H54 (cell line): ENCODE measurements at places on chromosomes 7 and 10.

GRCh38 chr7:32569388-32570289 lies 74.3 kb downstream of the AVL9 start:
- DNase-seq, result no peak

GRCh38 chr7:27105301-27106031 lies 3.0 kb upstream of the HOXA2 start:
- DNase-seq, result no peak

DNA sequence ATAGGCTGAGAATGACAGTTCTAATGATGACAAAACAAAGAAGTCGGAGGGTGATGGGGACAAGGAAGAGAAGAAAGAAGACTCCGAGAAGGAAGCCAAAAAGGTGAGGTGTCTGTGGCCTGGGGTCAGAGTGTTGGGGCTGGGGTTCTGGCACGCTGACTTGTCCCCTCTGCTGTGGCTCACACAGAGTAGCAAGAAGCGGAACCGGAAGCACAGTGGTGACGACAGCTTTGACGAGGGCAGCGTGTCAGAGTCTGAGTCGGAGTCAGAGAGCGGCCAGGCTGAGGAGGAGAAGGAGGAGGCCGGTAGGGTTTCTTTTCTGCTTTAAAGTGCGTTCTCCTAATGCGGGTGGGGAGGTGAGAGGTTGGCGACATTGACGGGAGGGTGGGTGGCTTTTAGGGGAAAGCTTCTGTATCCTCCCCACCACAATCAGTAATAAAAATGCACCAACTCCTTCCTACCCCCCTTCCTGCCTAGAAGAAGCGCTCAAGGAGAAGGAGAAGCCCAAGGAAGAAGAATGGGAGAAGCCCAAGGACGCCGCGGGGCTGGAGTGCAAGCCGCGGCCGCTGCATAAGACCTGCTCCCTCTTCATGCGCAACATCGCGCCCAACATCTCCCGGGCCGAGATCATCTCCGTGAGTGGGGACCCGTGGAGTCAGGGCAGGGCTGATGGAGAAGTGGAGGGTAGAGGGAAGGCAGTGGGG lies 4.6 kb downstream of the UFSP1 start:
- DNase-seq, result no peak

DNA sequence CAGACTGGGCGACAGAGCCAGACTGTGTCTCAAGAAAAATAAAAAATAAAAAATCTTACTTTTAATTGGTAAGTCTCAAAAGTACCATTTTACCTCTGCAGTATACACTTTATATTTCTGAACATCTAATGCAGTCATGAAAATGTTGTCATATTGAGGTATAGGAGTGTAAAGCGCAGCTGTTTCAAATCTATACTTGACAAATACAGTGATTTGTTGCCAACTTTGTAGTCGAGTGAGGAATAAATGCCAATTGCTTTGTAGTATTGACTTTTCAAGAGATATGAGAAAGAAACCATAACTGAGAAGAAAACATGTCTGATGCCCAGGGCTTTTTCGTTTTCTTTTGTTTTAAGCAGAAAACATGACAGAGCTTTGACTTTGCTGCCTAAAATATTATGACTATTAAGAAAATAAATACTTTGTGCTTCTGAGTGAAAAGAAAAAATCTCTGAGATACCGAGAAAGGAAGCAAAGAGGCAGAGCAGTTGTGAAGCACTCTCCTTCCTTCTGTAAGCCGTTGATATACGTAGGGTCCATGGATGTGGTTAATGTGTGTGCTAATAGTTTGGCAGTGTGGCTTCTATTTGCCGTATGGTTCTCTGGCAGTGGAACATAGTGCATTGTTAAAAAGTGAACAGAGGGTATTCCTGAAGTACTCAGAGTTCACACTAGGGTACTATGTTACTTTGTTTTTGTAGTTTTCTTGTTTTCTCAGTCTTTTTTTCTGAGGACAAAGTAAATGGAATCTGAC lies 38.2 kb downstream of the AVL9 start:
- DNase-seq, result no peak

DNA sequence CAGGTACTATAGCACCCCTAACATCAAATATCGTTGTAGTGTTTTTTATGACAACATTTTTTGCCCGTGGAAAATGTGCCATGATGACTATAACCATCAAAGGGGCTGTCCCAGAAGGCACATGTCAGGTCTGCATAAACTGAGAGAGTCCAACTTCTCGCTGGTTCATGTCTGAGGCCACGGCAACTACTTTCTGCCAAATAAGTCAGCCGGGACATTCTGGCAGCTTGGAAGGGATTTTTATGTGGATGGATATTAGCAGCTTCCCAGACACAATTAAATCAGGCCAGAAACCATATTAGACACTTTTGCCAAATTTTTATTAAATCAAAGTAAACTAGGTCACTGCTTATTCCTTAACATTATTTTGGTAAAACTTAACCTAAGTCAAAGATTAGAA lies 477.4 kb upstream of the FZD8 start:
- DNase-seq, result no peak

GRCh38 chr7:68684246-68684839 lies 913.9 kb upstream of the AUTS2 start:
- DNase-seq, result no peak

DNA sequence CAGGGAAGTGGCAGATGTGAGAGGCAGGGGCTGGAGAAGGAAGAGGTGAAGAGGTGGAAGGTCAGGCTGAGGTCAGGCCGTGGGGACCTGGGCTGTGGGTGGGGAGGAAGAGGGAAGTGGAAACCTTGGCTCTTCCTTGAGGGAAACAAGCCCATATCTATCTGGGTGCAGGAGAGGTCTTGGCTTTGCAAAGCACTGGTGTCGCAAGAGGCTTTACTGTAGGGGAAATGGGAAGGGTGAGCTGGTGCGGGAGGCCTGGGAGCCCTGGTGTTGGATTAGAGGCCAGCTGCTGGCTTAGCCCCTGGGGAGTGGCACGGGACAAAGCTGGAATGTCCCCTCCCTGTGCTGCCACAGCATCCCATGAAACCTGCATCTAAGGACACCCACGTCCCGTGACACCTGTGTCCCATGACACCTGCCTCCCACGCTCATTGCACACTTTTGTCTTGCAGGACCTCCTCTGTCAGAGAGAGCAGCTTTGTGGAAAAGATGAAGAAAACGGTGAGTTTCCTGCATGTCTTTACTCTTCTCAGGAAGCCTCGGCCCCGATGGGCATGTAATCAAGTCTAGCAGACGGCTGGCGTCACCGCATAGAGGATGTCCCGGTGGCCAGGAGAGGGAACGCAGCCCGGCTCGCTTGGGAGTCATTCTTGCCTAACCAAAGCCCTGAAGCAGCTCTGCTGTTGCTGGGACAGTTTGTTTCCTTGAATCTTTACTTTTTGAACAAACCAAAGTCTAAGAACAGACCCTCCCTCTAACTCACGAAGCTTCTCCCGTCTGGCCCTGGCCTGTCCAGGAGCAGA lies 22.2 kb downstream of the TMEM120A start:
- DNase-seq, result no peak

- no peak for DNase-seq
Observed at GRCh38 chr7:102004229-102004628, 186.8 kb downstream of the CUX1 start.

DNA sequence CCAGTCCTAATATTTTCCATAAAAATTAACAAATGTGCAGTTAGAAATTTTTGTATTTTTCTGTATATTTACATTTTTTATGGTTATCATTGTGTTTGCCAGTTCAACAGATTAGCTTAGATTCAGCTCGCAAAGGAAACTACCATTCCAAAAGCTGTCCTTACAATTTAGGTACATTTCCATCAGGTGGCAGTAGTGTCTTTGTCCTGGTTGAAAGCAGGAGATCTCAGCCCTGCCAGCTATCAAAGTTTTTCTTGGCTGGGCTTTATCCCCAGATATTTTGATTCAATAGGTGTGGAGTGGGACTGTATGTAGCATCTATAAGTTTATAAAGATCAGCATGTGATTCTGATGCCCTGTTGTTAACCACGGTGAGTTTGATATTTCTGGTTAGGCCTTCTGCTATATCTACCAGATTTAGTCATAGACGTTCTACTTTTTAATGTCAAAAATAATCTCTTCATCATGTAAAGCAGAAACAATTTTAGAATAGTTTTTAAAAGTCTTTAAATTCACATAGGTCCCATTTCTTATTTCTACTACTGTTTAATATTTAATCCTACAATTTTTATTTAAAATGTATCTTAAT lies 15.5 kb upstream of the ICA1 start:
- DNase-seq, result no peak

DNA sequence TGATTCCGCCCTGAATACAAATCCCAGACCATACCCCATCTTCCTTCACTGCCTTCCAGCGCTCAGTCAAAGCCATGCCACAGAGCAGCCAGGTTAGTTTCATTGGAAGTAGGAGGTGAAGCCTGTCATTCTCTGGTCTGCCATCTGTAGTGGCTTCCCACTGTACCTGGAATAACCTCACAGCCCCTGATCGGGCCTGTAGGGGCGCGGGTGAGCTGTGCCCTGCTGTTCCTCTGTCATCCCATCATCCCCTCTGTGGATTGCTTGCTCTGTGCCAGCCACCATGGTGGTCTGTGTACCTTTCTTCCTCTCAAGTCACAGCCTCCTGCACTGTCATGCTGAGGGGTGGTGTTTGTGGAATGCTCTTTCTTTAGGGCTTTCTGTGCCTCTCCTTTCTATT lies 155.1 kb downstream of the ZNF22 start:
- DNase-seq, result no peak

- DNase-seq, result no peak
Observed at GRCh38 chr7:133704453-133704852, 422.7 kb upstream of the LRGUK start.

- DNase-seq, result no peak
Observed at GRCh38 chr7:20742913-20743312, 43.8 kb downstream of the SP8 start.
